DMS79 (cell line): ENCODE measurements at places on chromosomes 2 and 18.

DNA sequence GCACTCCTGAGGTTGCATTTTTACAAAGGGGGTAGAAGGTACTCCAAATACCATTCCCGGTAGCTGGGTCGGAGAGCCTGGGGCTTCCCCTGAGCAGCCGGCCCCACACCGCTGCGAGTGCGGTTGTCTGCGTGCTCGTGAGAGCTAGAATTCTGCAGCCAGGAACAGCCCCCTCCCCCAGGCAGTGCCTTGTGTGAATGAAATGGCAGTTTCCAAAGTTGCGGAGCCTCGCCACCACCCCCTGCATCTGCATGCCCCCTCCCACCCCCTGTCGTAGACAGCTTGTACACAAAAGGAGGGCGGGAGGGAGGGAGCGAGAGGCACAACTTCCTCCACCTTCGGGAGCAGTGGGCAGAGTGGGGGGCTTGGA lies 1.1 kb downstream of the MYCN start:
- DNase-seq: peak; percentile 14

DNA sequence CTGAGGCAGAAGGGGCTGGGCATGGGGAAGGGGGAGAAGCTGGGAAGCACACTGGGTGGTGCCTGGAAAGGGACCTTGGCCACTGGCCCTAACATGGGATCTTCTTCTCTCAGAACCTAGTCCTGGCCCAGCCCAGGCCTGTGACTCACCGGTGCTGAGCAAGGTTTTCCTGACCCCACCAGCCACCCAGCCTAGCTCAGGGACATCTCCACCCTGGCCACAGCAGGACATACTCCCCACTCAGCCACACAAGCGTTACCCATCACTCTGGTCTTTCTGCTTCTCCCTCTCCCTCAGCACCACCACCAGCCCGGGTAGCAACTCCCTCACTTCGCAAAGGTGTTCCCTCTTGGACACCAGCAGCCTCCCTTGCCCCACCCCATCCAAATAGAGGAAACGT lies 22.8 kb downstream of the TNS1 start:
- no peak for DNase-seq

DNA sequence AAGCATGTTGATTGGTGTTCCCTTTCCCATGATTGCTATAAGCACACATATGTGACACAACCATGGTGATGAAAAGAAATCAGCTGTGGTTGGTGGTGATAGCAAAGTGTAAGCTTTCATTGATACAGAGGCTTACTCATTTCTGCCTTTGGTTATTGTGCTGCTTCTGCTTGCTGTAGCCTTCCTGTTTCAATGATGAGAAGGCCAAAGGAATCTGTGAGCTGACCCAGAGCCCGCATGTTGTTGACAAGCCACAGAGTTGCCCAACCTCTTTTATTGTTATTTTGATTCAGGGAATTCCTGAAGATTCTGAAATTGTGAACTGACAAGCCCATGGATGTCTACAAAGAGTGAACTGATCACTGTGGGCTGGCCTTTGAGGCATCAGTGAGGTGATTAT lies 164.4 kb downstream of the TMEFF2 start:
- DNase-seq: no peak

GRCh38 chr18:12291161-12291560 lies 16.9 kb upstream of the TUBB6 start:
- DNase-seq: no peak

- no peak for DNase-seq
Measured at GRCh38 chr2:241729868-241730267, 4.6 kb upstream of the D2HGDH start.

DNA sequence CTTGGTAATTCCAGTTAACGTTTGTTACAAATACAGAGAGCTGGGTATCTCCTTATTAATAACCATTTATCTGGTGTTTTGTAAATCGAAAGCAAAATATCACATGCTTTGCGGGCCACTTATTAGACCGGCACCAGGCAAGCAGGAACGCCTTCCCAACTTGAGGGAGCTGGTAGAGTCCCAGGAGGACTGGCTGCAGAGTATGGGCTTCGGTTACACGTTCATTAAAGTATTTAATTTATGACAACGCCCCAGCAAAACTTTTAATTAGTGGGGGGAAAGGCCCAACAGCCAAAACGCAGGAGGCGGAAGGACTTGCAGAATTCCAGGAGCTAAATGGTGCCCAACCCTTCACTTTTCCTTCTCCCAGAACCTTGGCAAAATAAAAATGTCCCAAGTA lies 3.7 kb downstream of the SMAD7 start:
- DNase-seq: no peak

GRCh38 chr2:143728498-143728897 lies 599.3 kb downstream of the ARHGAP15 start:
- DNase-seq: no peak

DNA sequence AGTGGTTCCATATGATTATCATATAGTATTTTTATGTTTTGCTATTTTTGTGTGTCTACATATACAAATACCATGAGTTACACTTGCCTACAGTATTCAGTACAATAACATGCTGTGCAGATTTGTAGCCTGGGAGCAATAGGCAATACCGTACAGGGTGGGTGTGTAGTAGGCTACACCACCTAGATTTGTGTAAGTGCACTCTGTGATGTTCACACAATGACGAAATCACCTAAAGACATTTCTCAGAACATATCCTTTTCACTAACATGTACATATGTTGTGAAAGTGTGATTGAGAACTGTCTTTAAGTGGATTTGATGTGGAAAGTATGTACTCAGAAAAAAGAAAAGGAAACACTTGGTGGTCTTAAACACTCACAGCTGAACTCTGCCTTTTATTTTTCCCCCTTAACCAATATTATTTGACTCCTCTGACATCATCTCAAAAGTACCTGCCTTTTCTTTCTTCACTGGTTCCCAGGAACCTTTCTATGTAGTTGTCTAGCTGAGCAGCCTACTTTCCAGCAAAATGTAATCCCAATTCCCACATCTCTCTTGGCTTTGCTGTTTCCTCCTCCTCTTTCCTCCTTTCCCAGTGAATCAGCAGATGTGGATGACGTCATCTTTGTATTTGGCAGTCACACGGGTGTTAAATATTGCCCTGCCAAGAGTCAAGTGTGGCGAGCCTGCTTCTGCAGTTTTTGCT lies 47.7 kb downstream of the OSBPL6 start:
- DNase-seq: peak; percentile 67

DNA sequence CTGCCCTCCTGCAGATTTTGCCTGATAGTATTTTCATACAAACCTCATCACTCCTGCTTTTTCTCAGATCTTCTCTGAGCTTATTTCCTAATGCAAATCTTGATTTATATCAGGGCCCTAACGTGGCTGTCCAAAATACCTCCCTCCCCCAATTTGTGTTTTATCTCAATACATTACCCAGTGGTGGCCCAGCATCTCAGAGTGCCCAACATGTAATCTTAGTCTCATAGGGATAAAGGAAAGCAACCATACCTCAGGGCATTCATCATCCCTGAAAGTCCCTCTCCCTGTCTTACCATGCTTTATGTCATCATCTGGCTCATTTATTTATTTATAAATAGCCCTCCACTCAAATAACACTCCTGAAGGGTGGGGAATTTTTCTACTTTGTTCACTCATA lies 135.3 kb downstream of the SLC8A1 start:
- no peak for DNase-seq

DNA sequence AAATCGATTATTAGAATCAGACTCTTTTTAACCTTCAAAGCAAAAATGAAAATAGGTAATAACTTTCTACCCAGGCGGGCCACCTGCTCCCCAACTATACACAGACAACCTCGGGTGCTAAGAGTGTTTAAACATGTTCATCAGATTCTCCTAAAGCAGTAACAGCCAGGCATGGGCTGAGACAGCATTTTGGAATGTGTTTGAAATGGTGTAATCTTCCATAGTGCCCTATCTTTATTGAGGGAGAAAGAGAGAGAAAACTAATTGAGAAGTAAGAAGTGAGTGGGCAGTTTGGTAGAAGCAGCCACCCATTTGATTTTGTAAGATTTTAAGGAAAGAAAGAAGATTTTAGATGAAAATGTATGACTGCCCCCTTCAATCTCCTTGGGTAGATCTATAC lies 196.1 kb upstream of the CTAGE1 start:
- DNase-seq: no peak

DNA sequence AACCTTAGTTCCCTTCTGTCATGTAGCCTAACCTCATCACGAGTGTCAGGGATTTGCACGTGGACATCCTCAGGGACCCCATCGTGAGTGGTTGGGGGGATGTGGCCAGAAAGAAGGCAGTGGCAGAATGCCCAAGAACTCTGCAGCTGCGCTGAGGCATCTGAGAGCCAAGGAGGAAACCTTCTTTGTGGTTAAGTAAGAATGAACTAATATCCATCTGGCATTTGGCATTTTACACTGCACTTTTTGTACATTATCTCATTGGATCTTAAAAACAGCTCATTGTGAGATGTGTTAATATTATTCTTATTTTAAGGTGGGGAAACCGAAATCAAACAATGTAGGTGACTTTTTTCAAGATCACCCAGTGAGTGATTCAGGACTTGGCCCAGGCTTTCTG lies 32.6 kb upstream of the APCDD1 start:
- no peak for DNase-seq

- DNase-seq: no peak
Measured at GRCh38 chr18:13809043-13809430, 14.9 kb upstream of the MC5R start.

- no peak for DNase-seq
Measured at GRCh38 chr18:49250816-49251388, 209.5 kb downstream of the DYM start.

GRCh38 chr2:230007931-230008707 lies 60.6 kb downstream of the SLC16A14 start:
- peak; percentile 28 for DNase-seq

GRCh38 chr2:217996361-217996760 lies 6.4 kb downstream of the TNS1 start:
- DNase-seq: no peak
